ENCODE measurements at places on chromosomes 16 and 17.
A peak's percentile ranks its signal among the peaks of the same experiment; 100 is the strongest.

- DNase-seq, result no peak
These were observed 103.9 kb upstream of the ZNF750 start for GRCh38 chr17:82943751-82944150.

DNA sequence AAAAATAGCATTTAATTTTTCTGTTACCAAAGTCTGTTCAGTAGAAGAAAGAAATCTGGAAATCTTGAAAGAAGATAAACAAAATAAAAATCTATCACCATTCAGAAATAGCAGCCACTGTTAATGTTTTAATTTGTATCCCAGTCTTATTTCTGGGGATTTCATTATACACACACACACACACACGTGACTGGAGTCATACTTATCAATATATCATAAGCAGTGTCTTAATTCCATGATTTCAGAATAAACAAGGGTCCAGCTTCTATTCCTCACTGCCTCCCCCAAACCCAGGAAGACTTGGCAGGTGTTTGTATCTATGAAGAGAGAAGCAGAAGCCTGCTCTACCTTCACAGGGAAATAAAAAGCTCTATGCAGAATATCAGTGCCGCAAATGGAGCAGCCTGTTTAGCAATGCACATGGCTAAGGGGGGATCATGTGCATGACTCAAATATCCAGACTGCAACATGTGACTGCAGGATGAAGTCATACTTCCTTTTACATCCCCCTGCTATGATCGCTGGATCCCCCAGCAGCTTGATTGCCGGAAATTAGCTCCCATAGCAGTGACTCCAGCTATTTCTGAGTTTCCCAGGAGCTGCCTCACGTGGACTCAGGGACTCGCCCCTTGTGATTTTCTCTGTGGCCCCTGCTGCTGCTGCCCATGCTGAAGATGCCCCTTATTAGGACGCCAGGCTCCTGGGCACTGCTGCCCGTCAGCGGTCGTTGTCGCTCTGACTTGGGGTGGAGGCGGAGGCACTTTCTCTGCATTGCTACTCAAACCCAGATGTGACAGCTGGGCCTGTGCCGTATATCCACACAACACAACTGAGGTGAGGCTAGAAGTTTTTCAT lies 341.0 kb downstream of the CPPED1 start:
- no peak for DNase-seq

DNA sequence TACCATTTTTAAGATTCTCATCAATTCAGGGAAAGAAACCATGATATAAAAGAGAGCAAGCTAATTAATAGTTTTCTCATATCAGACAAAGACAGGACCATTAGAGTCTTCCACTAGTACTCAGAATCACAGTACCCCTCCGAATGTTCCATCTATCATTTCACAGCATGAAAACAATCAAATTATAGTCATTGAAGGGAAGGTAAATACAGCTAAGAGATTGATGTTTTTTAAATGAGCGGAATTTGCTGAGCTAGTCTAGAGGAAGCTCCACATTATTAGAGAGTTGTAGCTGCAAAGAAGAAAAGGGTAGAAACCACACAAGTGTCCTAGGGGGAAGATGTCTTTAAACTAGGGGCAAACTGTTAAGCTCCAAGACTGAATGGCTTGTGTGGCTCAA lies 808.9 kb downstream of the CDH11 start:
- no peak for DNase-seq

DNA sequence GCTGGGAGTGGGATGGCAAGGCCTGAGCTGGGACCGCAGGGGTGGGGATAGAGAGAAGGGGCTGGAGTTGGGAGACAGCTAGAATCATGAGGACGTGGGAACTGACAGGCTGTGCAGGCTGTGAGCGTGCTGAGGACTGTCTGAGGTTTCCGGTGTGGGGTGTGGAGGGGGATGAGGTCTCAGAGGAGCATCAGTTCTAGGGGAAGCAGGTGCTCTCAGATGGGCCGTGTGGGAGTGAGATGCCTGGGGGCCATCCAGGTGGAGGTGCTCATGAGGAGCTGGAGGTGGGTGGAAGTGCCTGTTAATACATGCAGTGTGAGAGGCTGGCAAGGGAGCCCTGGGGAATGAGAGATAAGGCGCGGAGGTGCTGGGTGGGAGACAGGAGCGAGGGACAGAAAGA lies 27.2 kb downstream of the HASPIN start:
- DNase-seq, result no peak

- DNase-seq, result no peak
These were observed 84.6 kb downstream of the NT5M start for GRCh38 chr17:17387498-17388362.

- DNase-seq, result peak; percentile 70
These were observed 100.7 kb downstream of the LYRM1 start for GRCh38 chr16:21001262-21001661.

DNA sequence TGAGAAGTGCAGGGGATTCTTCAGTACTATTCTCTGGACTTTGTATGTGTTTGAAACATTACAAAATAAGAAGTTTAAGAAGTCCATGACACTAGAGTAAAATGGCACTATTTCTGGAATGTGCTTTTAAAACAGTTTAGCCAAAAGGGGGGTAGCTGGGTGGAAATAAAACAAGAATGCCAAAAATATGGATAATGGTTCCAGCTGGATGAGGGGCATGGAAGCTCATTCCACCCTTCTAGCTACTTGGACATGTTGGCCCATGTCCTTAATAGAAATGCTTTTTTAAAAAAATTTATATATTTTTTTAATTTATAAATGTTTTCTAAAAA lies 13.1 kb downstream of the ZC3H7A start:
- no peak for DNase-seq

- no peak for DNase-seq
These were observed 5.1 kb downstream of the BAHCC1 start for GRCh38 chr17:81400154-81400977.

DNA sequence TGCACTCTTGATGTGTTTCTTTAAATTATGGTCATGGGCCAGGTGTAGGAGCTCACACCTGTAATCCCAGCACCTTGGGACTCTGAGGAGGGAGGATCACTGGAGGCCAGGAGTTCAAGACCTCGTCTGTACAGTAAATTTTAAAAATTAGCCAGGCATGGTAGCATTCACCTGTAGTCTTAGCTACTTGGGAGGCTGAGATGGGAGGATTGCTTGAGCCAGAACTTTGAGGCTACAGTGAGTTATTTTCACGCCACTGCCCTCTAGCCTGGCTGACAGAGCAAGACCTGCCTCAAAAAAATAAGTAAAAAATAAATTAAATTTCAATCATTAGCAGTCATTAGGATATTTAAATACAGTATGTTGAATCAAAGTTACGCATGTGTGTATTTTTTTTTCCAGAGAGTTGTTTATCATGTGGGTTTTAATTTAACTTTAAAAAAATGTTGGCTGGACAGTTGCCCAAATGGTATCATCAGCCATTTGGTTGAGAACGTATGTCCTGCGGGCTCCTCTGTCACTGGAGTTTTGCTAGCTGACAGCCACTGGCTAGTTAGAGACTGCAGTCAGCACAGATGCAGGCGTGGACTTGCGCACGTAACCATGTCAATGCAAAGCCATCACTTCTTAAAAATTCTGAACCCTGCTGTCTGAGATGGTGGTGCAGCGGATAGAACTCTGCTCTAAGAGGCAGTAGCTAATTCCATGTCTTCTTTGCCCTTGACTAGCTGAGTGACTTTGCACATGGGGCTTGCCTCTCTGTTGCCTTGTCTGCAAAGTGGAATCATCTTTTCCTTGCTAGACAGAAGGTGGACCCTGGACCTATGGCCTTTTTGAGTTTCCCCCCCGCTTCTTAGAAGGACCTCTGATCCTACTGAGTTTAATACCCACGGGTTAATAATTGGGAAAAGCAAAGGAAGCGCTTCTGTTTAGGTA lies 40.0 kb downstream of the MAPT start:
- no peak for DNase-seq

GRCh38 chr17:44203731-44204440 lies 4.2 kb upstream of the ATXN7L3 start:
- DNase-seq, result no peak

DNA sequence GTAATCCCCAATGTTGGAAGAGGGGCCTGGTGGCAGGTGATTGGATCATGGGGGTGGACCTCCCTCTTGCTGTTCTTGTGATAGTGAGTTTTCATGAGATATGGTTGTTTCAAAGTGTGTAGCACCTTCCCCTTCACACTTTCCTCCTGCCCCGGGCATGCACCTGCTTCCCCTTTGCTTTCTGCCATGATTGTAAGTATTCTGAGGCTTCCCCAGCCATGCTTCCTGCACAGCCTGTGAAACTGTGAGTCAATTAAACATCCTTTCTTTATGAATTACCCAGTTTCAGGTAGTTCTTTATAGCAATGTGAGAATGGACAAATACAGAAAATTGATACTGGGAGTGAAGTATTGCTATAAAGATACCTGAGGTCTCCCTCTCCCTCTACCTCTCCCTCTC lies 29.4 kb downstream of the RNF112 start:
- DNase-seq, result no peak

DNA sequence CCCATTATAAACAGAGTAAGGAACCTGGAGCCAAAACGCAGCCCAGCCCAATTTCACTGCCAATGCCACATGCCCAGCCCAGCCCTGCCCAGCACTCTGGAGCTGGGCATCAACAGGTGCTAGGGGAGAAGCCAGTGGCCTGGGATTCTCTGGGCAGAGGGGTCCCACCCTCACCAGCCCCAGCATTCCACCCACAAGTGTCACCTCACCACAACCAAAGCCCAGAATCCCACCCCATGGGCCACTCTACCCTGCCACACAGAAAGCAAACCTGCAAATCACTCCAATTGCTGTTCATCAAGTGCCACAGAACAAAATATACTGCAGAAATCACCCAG lies 102.5 kb upstream of the CDH5 start:
- DNase-seq, result no peak

DNA sequence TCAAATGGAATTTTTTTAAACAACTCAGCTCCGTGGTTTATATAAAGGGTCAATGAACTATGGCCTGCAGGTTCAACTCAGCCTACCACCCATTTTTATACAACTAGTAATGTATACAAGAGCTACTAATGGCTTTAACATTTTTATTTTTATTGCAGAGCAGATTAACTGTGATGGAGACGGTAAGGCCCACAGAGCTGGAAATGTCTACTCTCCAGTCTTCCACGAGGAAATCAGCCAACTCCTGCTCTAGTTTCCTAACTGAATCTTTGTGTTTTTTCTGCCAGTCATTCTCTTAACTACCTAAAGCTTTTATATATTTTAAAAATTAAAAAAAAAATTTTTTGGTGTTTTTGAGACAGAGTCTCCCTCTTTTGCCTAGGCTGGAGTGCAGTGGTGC lies 385.1 kb upstream of the MAF start:
- DNase-seq, result no peak
